NCI-H1417 treated with DMSO at 0.1 percent for 48 hours (cell line): ENCODE measurements at places on chromosomes 1 and 21.

DNA sequence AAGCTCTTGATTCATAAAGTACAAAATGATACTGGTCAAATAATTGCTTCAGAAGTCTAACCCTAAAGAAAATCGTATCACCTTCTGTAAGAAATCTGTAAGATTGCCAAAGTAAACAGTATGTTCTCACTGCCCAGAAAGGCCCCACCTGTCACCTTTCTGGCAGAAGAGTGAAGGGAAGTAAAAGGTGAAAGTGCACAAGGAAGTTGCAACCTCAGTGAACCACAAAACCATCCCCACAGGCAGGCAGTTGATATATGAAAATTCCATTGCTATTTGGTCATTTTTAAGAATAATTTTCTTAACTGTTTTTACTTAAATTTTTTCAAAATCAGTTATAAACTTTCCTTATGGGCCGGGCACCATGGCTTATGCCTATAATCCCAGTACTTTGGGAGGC is 48.5 kb upstream of the FBXO28 start:
- no peak for DNase-seq

DNA sequence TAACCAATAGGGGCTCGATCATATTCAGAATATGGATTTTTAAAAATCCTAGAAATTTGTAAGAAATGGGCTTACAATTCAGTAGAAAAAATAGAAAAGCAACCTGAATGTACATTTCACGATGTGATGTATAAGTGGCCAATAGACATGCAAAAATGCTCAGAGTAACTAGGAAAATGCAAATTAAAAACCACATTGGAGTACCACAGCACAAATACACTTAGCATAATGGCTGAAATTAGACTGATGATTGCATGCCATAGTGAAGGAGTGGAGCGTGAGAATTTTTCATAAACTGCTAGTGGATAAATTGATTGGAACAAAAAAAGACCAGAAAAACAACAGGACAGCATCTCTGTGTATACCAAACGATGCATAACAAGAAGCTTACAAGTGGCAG is 102.3 kb downstream of the DYRK1A start:
- no peak for DNase-seq

DNA sequence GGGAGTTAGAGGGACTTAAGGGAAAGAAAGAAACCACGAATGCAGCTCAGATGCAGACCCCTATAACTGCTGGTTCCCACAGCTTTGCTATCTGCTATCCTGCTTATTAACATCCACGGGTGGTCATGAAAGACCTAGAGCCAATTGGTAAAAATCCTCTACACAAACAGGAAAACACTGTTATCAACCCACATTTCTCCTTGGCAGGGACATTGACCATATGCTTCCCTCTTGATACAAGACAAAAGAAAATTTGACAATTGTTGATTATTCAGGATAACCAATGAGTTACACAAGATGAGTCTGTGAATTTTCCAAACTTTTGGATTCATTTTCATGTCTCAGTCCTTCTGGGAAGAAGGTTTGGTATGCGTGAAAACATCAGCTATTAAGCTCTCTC is 90.4 kb downstream of the TIAM1 start:
- DNase-seq: no peak

- no peak for DNase-seq
These were observed 57.4 kb downstream of the TIAM1 start for GRCh38 chr21:31286621-31287020.

GRCh38 chr1:25971066-25971810 is 26.6 kb downstream of the PAFAH2 start:
- no peak for DNase-seq
